ENCODE measurements at places on chromosomes 3 and 15. TPM values are rescaled to one million over a fixed set of nuclear protein-coding genes. Genes with fewer than 3 reads are reported as not detected.
A peak's percentile ranks its signal among the peaks of the same experiment; 100 is the strongest.

SERINC4 gene
- total RNA-seq, result not detected

GOLGA6B gene
- not detected for total RNA-seq

ITIH1 gene
- not detected for total RNA-seq

C3orf49 gene
- not detected for total RNA-seq

- H3K4me1 ChIP-seq, result no peaks in the 10 kb centered on the region
- no peak for DNase-seq
- H3K36me3 ChIP-seq, result peaks cover 4% of the 10 kb centered on the region
- no peaks in the 10 kb centered on the region for H3K27me3 ChIP-seq
Observed at GRCh38 chr3:10240799-10241198, 7.5 kb upstream of the TATDN2 start.

DNA sequence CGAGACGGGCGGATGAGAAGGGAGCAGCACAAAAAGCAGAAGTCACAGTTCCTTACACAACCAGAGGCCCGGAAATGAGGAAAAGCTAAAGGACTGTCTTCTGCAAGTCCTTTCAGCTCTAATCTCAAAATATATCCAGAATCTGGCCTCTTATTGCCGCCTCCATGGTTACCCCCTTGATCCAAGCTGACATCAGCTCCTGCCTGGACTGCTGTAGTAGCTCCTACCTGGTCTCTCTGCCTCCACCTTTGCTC is 324.0 kb upstream of the ROPN1 start:
- peaks cover 5% of the 10 kb centered on the region for H3K36me3 ChIP-seq
- DNase-seq, result no peak
- H3K4me3 ChIP-seq, result peak overlapping the region; percentile 71

- H3K4me1 ChIP-seq, result no peaks in the 10 kb centered on the region
- no peak overlapping the region for H3K27ac ChIP-seq
- H3K4me3 ChIP-seq, result no peak overlapping the region
- no peaks in the 10 kb centered on the region for H3K36me3 ChIP-seq
- H3K27me3 ChIP-seq, result no peaks in the 10 kb centered on the region
Observed at GRCh38 chr3:186003610-186004009, 65.8 kb upstream of the TRA2B start.

GRCh38 chr3:105398437-105398836 is 31.7 kb downstream of the ALCAM start:
- H3K36me3 ChIP-seq, result peaks cover 4% of the 10 kb centered on the region
- H3K27ac ChIP-seq, result no peak overlapping the region
- no peaks in the 10 kb centered on the region for H3K4me1 ChIP-seq
- DNase-seq, result no peak
- H3K4me3 ChIP-seq, result no peak overlapping the region

DNA sequence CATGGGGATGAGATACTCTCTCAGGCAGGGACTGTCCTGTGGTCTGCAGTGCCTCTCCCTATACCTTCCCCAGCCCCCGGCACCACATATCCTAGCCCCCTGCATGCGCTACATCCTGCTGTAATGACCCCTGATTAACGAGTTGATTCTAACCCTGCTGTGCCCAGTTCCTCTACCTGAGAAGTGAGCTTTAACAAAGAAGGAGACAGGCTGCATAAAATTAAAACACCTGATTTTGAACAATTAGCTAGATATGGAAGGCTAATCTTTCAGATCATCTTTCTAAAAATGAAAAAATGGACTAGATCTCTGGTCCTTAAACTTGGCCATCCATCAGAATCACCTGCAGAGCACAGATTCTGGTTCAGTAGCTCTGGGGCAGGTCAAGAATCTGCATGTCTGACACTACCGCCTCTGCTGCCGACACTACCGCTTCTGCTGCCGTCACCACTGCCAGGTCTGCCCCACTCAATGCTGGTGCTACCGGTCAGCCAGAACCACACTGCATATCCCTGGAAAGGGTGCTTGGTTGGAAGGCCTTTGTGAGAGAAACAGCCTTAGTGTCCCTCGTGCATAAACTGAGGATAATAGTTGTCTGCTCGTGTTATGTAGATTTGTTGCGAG is 33.6 kb upstream of the ZBTB38 start:
- H3K27ac ChIP-seq, result no peak overlapping the region
- no peaks in the 10 kb centered on the region for H3K36me3 ChIP-seq
- no peak overlapping the region for H3K4me3 ChIP-seq
- H3K4me1 ChIP-seq, result peaks cover 24% of the 10 kb centered on the region
- H3K27me3 ChIP-seq, result peaks cover 8% of the 10 kb centered on the region

GRCh38 chr15:56586206-56586605 is 121.3 kb upstream of the MNS1 start:
- H3K4me1 ChIP-seq, result no peaks in the 10 kb centered on the region
- H3K27ac ChIP-seq, result no peak overlapping the region
- peaks cover 27% of the 10 kb centered on the region for H3K36me3 ChIP-seq
- no peak overlapping the region for H3K4me3 ChIP-seq
- DNase-seq, result no peak
- H3K27me3 ChIP-seq, result no peaks in the 10 kb centered on the region

DNA sequence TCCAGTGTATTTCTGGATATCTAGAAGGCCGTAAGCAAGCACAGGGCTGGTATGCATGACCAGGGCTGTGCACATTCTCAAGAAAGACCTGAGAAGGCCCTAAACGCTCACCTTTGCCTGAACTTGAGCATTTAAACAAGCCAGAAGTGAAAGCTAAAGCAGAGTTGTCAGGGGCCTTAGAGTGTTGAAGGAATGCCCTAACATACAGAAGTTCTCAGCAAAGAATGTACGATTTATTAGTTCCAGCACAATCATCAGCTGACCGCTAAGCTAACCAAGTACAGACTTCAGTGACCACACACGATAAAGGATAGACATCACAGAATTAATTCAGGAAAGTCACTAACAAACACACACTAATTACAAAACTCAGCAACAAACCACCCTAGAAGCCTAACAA is 8.7 kb downstream of the HLTF start:
- no peaks in the 10 kb centered on the region for H3K4me1 ChIP-seq
- no peak overlapping the region for H3K4me3 ChIP-seq
- no peaks in the 10 kb centered on the region for H3K27me3 ChIP-seq
- no peak for DNase-seq
- no peaks in the 10 kb centered on the region for H3K36me3 ChIP-seq

DNA sequence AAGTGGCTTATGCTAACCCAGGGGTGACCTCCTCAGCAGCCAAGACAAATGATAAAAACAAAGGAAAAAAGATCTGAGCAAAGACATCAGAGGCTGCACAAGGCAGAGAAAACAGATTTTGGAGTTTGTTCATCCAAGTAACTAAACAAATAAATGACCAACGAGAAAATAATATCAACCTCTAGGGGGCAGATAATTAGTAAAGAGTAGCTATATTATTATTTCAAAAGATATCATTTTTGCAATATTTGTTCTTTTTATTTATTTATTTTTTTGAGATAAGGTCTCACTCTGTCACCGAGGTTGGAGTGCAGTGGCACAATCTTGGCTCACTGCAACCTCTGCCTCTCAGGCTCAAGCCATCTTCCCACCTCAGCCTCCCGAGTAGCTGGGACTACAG is 101.8 kb downstream of the PCCB start:
- no peaks in the 10 kb centered on the region for H3K27me3 ChIP-seq
- DNase-seq, result no peak
- no peaks in the 10 kb centered on the region for H3K4me1 ChIP-seq
- no peak overlapping the region for H3K27ac ChIP-seq

DNA sequence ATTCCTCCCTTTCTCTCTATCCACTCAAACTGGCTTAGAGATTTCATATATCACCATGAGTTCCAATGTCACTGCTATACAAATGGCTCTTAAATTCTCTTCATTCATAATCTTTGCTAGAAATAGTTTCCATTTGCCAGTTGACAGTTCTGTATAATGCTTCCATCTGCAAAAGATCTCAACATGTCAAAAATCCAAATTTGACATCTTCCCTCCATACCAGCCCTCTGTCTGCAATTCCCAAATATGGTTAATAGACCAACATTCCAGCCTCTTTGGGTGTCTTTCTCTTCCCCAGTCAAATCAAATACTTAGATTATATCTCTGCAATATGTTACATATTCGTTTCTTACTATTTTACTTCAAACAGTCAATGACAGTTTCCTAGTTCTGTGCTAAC is 64.2 kb upstream of the SERPINI2 start:
- no peak for DNase-seq
- H3K36me3 ChIP-seq, result no peaks in the 10 kb centered on the region
- no peak overlapping the region for H3K27ac ChIP-seq
- H3K4me3 ChIP-seq, result no peak overlapping the region

DNA sequence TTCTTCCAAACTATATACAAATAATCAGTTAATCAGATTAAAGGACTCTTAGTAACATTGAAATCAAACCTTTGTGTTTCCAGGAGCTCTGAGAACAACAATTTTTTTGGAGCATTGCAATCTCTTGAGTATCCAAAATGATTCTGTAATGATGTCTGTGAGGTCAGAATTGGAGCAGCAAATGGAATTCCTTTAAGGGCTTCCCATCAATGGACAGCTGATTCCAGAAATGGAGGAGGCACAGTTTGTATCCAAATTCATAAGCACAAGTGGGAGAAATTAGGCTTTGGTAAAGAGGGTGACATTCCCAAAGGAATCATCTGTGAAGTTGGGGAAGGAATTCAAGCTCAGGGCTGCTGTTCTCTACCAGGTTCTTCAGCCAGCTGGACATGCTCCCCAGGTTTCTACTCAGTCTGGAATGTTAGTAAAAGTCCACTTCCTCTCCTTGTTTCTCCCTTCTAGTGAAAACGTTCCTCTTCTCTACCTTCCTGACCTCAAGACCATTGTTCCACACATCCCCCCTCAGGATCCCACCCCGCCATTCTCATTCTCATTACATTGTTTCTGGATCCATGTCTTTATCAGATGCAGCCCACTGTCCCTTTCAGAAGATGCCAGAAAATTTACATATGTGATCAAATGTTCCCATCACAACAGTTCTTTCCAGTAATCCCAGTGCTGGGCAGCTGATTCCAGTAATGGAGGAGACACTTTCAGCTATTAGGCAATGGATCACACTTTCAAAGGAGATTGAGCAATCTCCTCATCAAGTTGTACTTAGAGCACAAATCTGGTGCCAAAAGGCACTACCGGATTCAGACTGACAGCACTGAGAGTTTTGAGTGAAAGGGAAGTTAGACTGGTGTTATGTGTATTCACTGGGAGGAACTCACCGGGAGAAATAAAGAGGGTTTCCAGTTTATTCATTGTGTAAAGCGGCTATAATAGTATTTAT is 391.3 kb upstream of the TPRG1 start:
- H3K4me1 ChIP-seq, result no peaks in the 10 kb centered on the region
- no peaks in the 10 kb centered on the region for H3K36me3 ChIP-seq
- DNase-seq, result no peak

GRCh38 chr3:63942528-63942927 is 30.3 kb upstream of the SCAANT1 start:
- peaks cover 3% of the 10 kb centered on the region for H3K27me3 ChIP-seq
- H3K27ac ChIP-seq, result no peak overlapping the region
- H3K36me3 ChIP-seq, result no peaks in the 10 kb centered on the region
- no peak overlapping the region for H3K4me3 ChIP-seq
- no peak for DNase-seq

GRCh38 chr15:101491734-101492640 is 2.5 kb upstream of the PCSK6 start:
- no peak overlapping the region for H3K27ac ChIP-seq
- peaks cover 10% of the 10 kb centered on the region for H3K27me3 ChIP-seq
- H3K4me3 ChIP-seq, result no peak overlapping the region
- peaks cover 19% of the 10 kb centered on the region for H3K4me1 ChIP-seq
- H3K36me3 ChIP-seq, result peaks cover 4% of the 10 kb centered on the region

- no peaks in the 10 kb centered on the region for H3K36me3 ChIP-seq
- no peak for DNase-seq
- H3K4me1 ChIP-seq, result peaks cover 6% of the 10 kb centered on the region
- H3K4me3 ChIP-seq, result no peak overlapping the region
- no peak overlapping the region for H3K27ac ChIP-seq
Observed at GRCh38 chr15:56749982-56750381, 16.7 kb upstream of the ZNF280D start.

- peak overlapping the region; percentile 16 for H3K4me3 ChIP-seq
- no peaks in the 10 kb centered on the region for H3K36me3 ChIP-seq
- H3K27me3 ChIP-seq, result peaks cover 5% of the 10 kb centered on the region
- H3K27ac ChIP-seq, result no peak overlapping the region
Observed at GRCh38 chr3:184756151-184757021, 44.5 kb upstream of the MAGEF1 start.

- H3K4me1 ChIP-seq, result no peaks in the 10 kb centered on the region
- no peak overlapping the region for H3K4me3 ChIP-seq
- no peak for DNase-seq
Observed at GRCh38 chr3:128815318-128816064, 63.9 kb upstream of the ACAD9 start.

GRCh38 chr3:186096290-186096689 is 12.6 kb downstream of the ETV5 start:
- peaks cover 8% of the 10 kb centered on the region for H3K27me3 ChIP-seq
- peak overlapping the region; percentile 97 for H3K27ac ChIP-seq
- no peak for DNase-seq
- peaks cover 70% of the 10 kb centered on the region for H3K4me1 ChIP-seq
- H3K36me3 ChIP-seq, result no peaks in the 10 kb centered on the region

- no peak overlapping the region for H3K27ac ChIP-seq
- DNase-seq, result no peak
- H3K4me3 ChIP-seq, result no peak overlapping the region
- H3K4me1 ChIP-seq, result no peaks in the 10 kb centered on the region
Observed at GRCh38 chr3:143247073-143247472, 127.5 kb downstream of the CHST2 start.

GRCh38 chr3:17057321-17057720 is 172.6 kb downstream of the PLCL2 start:
- no peaks in the 10 kb centered on the region for H3K27me3 ChIP-seq
- DNase-seq, result no peak
- H3K36me3 ChIP-seq, result peaks cover 3% of the 10 kb centered on the region
- no peak overlapping the region for H3K4me3 ChIP-seq

Measured in glutamatergic neuron (in vitro differentiated cells).